ENCODE measurements at places on chromosomes 2 and 18.

GRCh38 chr18:50266248-50266704 is at the start of gene CFAP53:
TSS of gene CFAP53 (minus strand) at chr18:50266495. CDS start at chr18:50266404, 91 bp downstream.
- no peaks in the 10 kb centered on the region for H3K27me3 ChIP-seq
- peak; percentile 91 for DNase-seq
- H3K36me3 ChIP-seq, result peaks cover 9% of the 10 kb centered on the region
- H3K27ac ChIP-seq, result peak within 1 kb of the TSS; percentile 95

DNA sequence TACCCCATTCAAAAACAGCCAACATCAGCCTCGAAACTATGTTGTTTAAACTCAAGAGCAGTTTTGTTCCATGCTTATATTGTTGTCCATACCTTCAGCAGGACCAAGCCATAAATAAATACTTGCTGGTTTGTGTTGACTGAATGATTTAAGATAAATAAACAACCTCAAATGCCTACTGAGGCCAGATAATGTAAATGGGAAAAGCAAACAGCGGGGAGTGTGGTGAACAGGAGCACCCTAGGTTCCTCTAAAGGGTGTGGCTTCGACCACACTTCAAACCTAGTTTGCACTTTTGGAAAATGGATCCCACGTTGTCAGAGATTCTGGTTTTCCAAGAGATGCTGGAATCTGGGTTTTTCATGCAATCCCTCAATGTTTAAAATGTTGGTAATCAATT is 1.7 kb upstream of the PMAIP1 start:
- no peak overlapping the region for H3K27ac ChIP-seq
- no peak overlapping the region for H3K4me3 ChIP-seq
- peaks cover 17% of the 10 kb centered on the region for H3K4me1 ChIP-seq
- no peak for DNase-seq

GRCh38 chr2:241802421-241803318 is 6.3 kb upstream of the NEU4 start:
- peaks cover 26% of the 10 kb centered on the region for H3K27me3 ChIP-seq
- no peak for DNase-seq
- no peak overlapping the region for H3K4me3 ChIP-seq
- no peak overlapping the region for H3K27ac ChIP-seq
- H3K36me3 ChIP-seq, result no peaks in the 10 kb centered on the region
- peaks cover 35% of the 10 kb centered on the region for H3K4me1 ChIP-seq

- H3K27ac ChIP-seq, result no peak overlapping the region
- peaks cover 8% of the 10 kb centered on the region for H3K27me3 ChIP-seq
- no peak for DNase-seq
- peaks cover 6% of the 10 kb centered on the region for H3K4me1 ChIP-seq
- H3K36me3 ChIP-seq, result no peaks in the 10 kb centered on the region
- H3K4me3 ChIP-seq, result no peak overlapping the region
These were observed 42.3 kb downstream of the SLC4A1AP start for GRCh38 chr2:27705851-27706622.

DNA sequence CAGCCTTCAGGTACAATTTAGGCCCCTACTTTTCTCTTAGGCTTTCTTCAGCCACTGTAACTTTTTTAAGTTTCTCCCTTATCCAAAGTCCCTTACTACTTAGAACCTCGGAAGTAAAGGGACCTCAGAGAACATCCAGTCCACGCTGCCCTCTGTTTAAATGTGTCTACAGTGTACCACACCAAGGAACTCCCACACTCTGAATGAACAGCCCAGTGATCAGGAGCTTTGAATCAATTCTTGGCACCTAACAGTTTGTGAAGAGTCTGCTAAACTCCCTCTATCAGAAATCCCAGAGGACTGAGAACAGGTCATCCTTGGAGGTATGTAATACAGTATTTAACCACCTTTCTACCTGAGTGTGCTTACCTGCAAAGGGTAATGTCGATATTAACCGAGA is 11.6 kb upstream of the MALT1 start:
- peaks cover 14% of the 10 kb centered on the region for H3K36me3 ChIP-seq
- H3K4me3 ChIP-seq, result peak overlapping the region; percentile 75
- no peaks in the 10 kb centered on the region for H3K27me3 ChIP-seq
- peak overlapping the region; percentile 88 for H3K27ac ChIP-seq
- no peak for DNase-seq
- H3K4me1 ChIP-seq, result peaks cover 54% of the 10 kb centered on the region

- H3K4me3 ChIP-seq, result no peak overlapping the region
- H3K27ac ChIP-seq, result no peak overlapping the region
- no peak for DNase-seq
- H3K36me3 ChIP-seq, result no peaks in the 10 kb centered on the region
- no peaks in the 10 kb centered on the region for H3K27me3 ChIP-seq
- no peaks in the 10 kb centered on the region for H3K4me1 ChIP-seq
These were observed 7.1 kb downstream of the CIB4 start for GRCh38 chr2:26633993-26634595.

- no peak for DNase-seq
- H3K4me1 ChIP-seq, result peaks cover 4% of the 10 kb centered on the region
- H3K4me3 ChIP-seq, result no peak overlapping the region
These were observed 214.6 kb upstream of the HAAO start for GRCh38 chr2:43006834-43007543.

DNA sequence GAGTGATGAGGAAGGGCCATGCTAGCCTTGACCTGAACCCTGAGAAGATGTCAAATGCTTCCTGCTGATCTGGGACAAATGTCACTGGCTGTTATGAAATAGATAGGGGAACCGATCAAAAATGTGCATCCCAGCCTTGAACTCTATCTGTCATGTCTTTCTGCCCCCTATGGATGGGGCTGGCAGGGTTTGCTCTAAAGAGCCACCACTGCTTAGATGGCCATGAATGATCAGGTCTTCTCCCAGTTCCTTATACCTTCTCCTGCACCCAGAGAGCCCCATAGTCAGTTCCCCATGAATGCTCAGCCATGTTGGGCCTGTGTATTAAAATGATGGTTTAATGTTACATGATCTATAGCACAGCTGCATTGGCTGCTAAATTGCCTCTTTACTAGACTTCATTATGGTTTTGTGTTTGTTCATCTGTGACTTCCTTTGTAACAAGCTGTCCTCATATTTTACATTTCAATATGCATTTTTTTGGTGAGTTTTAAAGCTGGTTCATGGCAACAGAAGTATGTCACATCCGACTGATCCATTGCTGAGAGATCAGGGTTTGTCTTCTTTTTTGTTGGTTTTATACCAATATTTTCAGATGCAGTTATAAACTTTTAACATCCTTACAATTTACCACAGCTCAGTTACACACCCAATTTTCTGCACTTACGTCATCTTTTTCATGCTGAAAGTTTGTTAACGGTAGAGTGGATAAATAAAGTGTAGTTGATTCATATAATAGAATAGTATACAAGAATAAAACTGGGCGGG is 56.3 kb upstream of the SMAD2 start:
- peaks cover 13% of the 10 kb centered on the region for H3K4me1 ChIP-seq
- H3K4me3 ChIP-seq, result no peak overlapping the region
- H3K36me3 ChIP-seq, result no peaks in the 10 kb centered on the region
- no peak for DNase-seq
- no peak overlapping the region for H3K27ac ChIP-seq
- peaks cover 35% of the 10 kb centered on the region for H3K27me3 ChIP-seq

GRCh38 chr2:120719491-120719890 is 16.2 kb upstream of the GLI2 start:
- no peak for DNase-seq
- H3K4me1 ChIP-seq, result no peaks in the 10 kb centered on the region
- peak overlapping the region; percentile 1 for H3K27ac ChIP-seq
- H3K27me3 ChIP-seq, result peaks cover 17% of the 10 kb centered on the region

GRCh38 chr2:232375164-232375563 is 3.4 kb upstream of the ALPP start:
- H3K4me3 ChIP-seq, result no peak overlapping the region
- DNase-seq, result no peak
- peaks cover 9% of the 10 kb centered on the region for H3K4me1 ChIP-seq
- H3K27me3 ChIP-seq, result peaks cover 9% of the 10 kb centered on the region

DNA sequence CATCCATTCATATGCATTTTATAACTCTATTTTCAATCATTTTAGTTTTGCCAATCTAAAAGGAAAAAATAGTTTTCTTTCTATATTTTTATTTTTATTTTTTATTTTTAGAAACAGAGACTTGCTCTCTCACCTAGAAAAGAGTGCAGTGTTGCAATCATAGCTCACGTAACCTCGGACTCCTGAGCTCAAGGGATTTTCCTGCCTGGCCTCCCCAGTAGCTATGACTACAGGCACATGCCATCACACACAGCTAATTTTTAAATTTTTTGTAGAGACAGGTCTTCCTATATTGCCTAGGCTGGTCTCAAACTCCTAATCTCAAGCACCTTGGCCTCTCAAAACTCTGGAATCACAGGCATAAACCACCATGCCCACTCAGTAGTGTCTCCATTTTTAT is 125.5 kb upstream of the XIRP2 start:
- H3K27me3 ChIP-seq, result no peaks in the 10 kb centered on the region
- DNase-seq, result no peak
- no peak overlapping the region for H3K4me3 ChIP-seq
- H3K27ac ChIP-seq, result no peak overlapping the region
- H3K36me3 ChIP-seq, result no peaks in the 10 kb centered on the region

DNA sequence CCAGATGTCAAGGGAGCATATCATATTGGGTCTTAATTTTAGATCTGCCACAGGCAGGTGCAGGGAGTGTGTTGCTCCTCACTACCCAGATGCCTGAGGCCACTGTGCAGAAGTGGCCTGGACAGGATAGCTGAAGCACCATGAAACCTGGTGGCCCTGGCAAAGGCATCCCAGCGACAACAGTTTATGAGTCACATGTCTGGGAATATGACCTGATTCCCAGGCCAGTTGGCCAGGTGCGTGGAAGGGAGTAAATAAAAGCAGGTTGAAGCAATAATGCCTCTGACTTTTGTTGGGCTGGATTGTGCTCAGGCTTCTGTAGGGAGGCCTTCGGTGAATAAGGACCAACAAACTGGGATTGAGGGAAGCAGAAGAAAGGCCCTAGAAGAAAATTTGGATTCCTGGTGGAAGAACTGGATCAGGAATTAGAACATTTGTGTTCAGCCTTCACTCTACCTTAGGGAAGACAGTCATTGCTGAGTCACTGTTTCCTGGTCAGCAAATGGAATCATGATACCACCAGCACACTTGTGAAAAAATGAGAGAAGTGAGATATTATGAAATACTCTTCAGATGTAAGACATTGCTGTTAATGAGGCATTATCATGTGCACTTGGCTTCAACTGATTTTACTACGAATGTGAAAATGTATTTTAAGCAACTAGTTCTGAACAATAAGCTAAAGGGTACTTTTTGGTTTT is 78.4 kb upstream of the ZNF516 start:
- no peak overlapping the region for H3K27ac ChIP-seq
- peaks cover under 1% of the 10 kb centered on the region for H3K4me1 ChIP-seq
- H3K4me3 ChIP-seq, result no peak overlapping the region
- H3K36me3 ChIP-seq, result no peaks in the 10 kb centered on the region
- DNase-seq, result no peak

GRCh38 chr2:9990736-9991135 is 39.2 kb downstream of the GRHL1 start:
- DNase-seq, result no peak
- no peaks in the 10 kb centered on the region for H3K36me3 ChIP-seq
- H3K4me1 ChIP-seq, result peaks cover 6% of the 10 kb centered on the region
- H3K27ac ChIP-seq, result no peak overlapping the region
- H3K27me3 ChIP-seq, result no peaks in the 10 kb centered on the region

DNA sequence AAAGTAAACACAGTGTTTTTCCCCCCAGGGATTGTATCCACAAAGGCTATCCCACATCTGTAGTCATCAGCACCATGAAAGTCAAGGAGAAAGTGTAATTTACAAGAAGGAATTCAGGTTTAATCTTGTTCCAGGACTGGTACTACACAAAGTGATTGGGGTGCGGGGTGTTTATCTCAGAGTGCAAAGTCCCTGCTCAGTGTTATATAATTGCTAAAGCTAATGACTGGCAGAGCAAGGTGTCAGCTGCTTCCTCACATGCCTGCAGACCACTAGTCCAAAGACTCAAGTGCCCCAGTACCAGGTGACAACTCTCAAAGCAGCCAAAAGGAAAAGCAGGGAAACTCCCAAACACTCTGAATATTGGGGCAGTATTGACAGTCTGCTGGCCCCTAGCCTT is 40.4 kb upstream of the PDCL3 start:
- H3K4me1 ChIP-seq, result no peaks in the 10 kb centered on the region
- H3K36me3 ChIP-seq, result peaks cover 1% of the 10 kb centered on the region
- no peak for DNase-seq
- no peak overlapping the region for H3K27ac ChIP-seq

GRCh38 chr2:155872396-155872795 is 460.1 kb downstream of the NR4A2 start:
- H3K4me3 ChIP-seq, result no peak overlapping the region
- no peaks in the 10 kb centered on the region for H3K36me3 ChIP-seq
- no peak for DNase-seq
- H3K4me1 ChIP-seq, result no peaks in the 10 kb centered on the region
- no peaks in the 10 kb centered on the region for H3K27me3 ChIP-seq
- no peak overlapping the region for H3K27ac ChIP-seq

DNA sequence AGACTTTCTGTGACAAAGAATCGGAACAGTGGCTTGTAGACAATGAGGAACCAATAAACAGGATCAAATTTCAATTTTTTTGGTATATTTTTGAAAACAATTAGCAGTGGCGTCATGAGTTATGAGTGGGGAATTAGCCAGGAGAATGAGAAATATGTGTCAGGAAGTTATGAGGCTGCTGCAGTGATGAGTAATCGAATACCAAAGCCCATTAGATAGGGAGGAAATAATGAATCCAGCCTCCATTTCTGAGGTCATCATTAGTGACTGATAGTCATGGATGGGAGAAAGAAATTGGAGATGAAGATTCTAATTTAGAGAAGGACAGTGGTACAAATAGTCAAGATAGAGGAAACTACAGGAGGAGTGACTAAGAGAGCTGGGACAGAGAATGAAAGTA is 673.1 kb upstream of the VRK2 start:
- H3K27ac ChIP-seq, result no peak overlapping the region
- no peaks in the 10 kb centered on the region for H3K4me1 ChIP-seq
- no peaks in the 10 kb centered on the region for H3K36me3 ChIP-seq
- H3K4me3 ChIP-seq, result no peak overlapping the region

- H3K27ac ChIP-seq, result no peak overlapping the region
- H3K4me3 ChIP-seq, result no peak overlapping the region
- H3K27me3 ChIP-seq, result peaks cover 17% of the 10 kb centered on the region
These were observed 34.4 kb upstream of the GALNT1 start for GRCh38 chr18:35547008-35547605.

DNA sequence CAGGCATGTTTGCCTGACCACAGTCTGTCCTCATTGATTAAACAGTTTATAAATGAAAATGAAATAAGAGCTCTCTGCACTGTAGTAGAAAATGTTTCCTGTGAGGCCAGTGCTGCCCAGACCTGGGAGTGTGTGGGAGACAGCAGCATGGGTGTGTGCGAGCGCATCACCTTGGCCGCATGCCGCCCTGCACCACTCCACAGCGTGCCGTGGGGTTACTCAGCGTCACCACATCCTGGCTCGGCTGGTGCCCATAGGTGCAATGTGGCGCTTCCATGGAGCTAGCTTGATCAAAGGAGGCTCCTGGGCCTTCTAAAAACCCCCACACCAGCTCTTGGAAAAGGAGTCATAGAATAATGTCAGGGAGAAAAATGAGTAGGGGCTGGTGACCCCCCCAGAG is 76.0 kb upstream of the EPC2 start:
- no peaks in the 10 kb centered on the region for H3K36me3 ChIP-seq
- no peak for DNase-seq
- H3K4me1 ChIP-seq, result no peaks in the 10 kb centered on the region
- no peak overlapping the region for H3K4me3 ChIP-seq
- H3K27me3 ChIP-seq, result peaks cover 17% of the 10 kb centered on the region
- H3K27ac ChIP-seq, result no peak overlapping the region
